ENCODE measurements at places on chromosomes 4 and X.

GRCh38 chr4:88831031-88831430 lies 133.4 kb upstream of the NAP1L5 start:
- DNase-seq, result no peak

GRCh38 chrX:29862126-29862677 lies 353.2 kb upstream of the MAGEB2 start:
- no peak for DNase-seq

GRCh38 chr4:119510395-119511149 lies 118.0 kb downstream of the PDE5A start:
- no peak for DNase-seq

DNA sequence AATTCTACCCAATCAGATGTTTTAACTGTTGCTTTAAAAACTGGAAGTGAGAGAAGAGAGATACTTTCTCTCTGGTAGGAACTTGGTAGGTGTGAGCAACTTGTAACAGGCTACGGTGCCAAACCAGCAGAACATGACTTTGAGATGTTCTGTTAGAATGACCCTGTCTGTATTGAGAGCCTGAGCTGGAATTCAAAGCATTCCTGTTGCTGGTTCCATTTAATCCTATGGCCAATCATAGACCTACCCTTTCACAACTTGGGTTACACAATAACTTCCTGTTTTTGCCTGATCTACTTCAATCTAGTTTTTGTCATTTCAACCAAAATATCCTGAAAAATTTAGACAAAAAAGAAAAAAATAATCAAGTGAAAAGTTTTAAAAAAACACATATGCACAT lies 1.7 kb upstream of the PRRG1 start:
- no peak for DNase-seq

GRCh38 chr4:139728840-139729239 lies 63.2 kb downstream of the MGST2 start:
- DNase-seq, result peak; percentile 88

DNA sequence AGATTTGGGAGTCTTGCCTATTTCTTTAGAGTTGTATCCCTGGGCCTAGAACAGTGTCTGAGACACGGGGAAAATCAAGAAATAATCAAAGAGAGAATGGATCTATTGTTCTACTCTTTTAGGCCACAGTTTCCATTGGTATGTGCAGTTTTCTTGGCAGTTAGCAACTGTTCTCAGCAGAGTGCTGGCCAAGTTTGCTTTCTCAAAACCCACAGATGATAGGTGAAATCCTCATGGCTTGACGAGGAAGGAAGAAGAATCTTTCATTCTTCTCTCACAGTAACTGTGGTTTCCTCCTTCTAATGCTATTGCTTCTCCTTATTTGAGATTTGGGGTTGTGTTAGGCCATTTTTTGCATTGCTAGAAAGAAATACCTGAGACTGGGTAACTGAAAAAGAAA lies 42.2 kb downstream of the AGA start:
- no peak for DNase-seq

- no peak for DNase-seq
These were observed 6.2 kb downstream of the RAB40A start for GRCh38 chrX:103513067-103513466.

DNA sequence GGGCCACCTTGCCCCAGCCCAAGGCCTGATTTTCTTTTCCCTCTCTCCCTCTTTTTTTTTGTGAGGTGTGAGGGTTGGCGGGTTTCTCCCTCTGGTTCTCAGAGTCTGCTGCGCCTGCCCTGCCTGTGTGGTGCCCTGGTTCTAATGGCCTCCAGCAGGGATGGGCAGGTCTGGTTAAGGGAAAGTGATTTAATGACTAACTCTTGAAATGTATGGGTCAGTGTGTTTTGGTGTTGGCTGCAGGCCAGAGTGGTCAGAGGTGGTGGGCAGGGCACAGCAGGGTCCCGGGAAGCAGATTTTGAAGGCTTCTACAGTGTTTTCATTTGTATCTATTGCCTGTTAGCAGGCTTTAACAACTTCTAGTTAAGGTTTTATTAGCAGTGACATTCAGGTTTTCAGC lies 39.0 kb downstream of the JADE1 start:
- no peak for DNase-seq

DNA sequence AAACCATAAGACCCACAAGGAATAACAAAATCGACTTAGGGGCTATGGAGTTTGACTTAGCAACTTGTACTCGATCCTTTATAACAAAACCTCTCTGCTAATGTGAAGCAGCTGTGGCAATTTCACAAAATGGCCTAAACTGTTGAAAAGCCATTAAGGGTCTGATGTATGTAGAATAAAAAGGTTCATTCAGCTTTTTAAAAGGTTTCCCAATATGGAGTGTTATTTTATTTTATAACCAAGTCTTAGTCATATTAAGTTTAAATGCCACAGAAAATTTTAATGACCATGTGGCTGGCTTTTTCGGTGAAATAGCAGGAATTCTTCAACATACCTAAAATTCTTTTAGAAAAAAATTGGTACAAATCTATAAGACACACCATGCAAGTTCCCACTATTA lies 291.8 kb upstream of the HAND2 start:
- DNase-seq, result no peak

DNA sequence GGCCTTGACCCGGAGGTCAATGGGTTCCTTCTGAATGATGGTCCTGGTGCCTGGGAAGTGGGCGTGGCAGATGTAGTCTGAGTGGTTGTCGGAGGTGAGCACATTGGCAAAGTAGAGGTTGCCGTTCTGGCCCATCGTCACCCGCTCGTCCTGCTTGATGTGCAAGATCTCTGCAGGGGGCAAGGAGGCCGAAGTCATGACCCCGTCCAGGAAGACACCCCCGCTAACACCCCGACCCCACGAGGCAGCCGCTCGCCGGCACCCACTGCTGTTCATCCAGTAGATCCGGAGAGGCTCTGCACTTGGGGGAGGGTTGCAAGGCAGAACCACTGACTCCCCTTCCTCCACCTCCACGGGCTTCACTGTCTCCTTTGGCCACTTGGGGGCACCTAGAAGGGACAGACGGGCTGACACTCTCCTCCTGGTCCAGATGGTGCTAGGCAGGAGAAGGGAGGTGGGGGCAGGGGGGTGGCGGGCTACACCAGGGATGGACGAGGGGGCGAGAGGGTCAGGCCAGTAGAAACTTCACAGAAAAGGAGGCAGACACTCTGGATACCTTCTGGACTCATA lies 15.1 kb downstream of the L1CAM start:
- DNase-seq, result no peak

- no peak for DNase-seq
These were observed 113.0 kb downstream of the IQCM start for GRCh38 chr4:149702414-149703293.

DNA sequence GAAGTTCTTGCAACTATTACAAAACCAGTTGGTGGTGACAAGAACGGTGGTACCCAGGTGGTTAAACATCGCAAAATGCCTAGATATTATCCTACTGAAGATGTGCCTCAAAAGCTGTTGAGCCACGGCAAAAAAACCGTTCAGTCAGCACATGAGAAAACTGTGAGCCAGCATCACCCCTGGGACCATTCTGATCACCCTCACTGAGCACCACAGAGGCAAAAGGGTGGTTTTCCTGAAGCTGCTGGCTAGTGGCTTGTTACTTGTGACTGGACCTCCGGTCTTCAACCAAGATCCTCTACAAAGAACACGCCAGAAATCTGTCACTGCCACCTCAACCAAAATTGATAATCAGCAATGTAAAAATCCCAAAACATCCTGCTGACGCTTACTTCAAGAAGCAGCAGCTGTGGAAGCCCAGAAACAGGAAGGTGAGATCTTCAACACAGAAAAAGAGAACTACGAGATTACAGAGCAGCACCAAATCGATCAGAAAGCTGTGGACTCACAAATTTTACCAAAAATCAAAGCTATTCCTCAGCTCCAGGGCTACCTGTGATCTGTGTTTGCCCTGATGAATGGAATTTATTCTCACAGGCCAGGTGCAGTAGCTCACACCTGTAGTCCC lies 21.4 kb upstream of the SLC10A6 start:
- DNase-seq, result no peak

GRCh38 chrX:145682518-145683298 lies 134.9 kb upstream of the SLITRK2 start:
- DNase-seq, result no peak

DNA sequence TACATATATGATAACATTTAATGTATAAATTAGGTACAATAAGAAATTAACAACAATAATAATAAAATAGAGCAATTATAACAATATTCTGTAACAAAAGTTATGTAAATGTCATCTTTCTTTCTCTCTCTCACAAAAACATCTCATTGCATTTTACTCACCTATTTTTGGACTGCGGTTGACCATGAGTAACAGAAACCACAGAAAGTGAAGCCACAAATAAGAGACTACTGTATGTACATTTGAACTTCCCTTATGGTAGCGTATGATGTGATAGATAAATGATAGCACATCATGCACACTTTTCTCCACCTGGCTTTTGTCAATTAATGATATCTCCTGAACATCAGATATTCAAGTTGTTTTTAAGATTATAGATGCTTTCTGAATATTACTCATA lies 80.5 kb downstream of the HNRNPD start:
- DNase-seq, result no peak

DNA sequence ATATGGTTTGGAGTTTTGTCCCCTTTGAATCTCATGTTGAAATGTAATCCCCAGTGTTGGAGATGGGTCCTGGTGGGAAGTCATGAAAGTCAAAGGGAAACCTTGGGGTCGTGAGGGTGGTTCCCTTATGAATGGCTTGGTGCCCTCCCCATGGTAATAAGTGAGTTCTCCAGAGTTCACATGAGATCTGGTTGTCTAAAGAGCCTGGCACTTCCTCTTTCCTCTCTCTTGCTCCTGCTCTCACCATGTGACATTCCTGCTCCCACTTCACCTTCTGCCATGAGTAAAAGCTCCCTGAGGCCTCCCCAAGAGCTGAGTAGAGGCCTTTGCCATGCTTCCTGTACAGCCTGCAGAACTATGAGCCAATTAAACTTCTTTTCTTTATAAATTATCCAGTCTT lies 5.5 kb upstream of the IL15 start:
- DNase-seq, result no peak

Data from NCI-H1417 treated with DMSO at 0.1 percent for 48 hours (cell line).